ENCODE measurements at places on chromosomes 3 and 15.
A peak's percentile ranks its signal among the peaks of the same experiment; 100 is the strongest.

- DNase-seq: no peak
Measured at GRCh38 chr3:170605490-170605889, 19.6 kb upstream of the SLC7A14 start.

DNA sequence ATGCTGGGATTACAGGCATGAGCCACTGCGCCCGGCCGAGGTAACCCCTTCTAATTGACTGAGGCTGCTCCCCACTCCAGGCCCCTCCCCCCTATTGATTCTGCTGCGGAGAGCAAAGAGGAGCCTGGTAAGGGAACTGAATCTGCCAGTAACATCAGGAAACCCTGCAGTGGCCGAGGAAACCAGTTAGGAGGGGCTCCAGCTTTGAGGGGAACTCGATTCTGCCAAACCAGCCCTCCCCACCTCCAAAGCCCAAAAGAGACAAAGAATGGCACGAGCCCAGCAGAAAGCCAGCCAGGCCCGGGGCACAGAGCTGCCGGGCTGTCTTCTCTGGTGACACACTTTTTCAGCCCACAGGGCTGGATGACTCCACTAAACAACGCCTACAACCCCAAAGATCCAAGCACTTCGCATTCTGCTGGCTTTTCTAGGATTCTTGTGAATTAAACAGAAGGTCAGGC lies 15.0 kb upstream of the ACAD9 start:
- DNase-seq: no peak

GRCh38 chr15:35545316-35545823 lies 595 bp downstream of the DPH6 start:
- DNase-seq: peak; percentile 10

- no peak for DNase-seq
Measured at GRCh38 chr15:68586274-68586961, 7.6 kb downstream of the CORO2B start.

- peak; percentile 76 for DNase-seq
Measured at GRCh38 chr3:33061782-33062181, 35.2 kb downstream of the GLB1 start.

GRCh38 chr15:80099241-80099640 lies 39.8 kb downstream of the ZFAND6 start:
- DNase-seq: no peak

- DNase-seq: no peak
Measured at GRCh38 chr3:121998030-121998580, 23.9 kb downstream of the ILDR1 start.

GRCh38 chr3:194321693-194322640 lies 29.2 kb downstream of the CPN2 start:
- DNase-seq: no peak

DNA sequence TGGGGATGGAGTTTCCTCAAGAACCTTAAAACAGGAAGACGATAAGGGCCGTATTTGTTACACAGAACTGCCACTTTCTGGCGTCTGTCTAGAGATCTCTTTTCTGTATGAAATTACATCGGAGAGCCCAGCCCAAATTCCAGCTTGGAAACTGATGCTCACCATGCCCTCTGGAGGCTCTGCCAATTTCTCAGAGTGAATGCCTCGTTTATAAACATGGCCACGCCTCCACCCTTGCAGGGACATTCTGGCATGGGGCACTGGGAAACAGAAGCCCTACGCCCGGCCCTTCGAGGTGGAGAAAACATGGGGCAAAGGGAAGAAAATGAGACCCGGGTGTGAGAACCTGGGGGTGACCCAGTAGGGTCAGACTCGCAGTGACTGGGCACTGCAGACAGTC lies 53.4 kb upstream of the SEC13 start:
- no peak for DNase-seq

DNA sequence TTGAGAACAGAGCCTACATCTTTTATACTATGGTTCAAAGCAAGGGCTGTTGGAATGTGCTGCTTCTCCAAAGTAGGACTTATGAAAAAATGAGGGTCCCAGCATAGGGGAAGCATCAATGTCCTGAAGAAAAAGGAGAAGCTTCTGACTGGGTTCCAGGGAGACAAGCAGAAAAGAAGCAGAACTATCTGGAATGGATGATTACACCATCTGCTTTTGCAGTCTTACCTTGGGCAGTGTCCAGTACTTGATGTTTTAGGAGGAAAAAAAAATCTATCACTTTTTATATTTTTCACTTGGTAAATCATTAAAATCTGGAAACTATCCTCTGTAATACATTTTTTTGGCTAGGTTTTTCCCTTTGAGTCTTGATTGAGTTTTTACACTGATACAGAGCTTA lies 57.9 kb upstream of the DPH6 start:
- no peak for DNase-seq

DNA sequence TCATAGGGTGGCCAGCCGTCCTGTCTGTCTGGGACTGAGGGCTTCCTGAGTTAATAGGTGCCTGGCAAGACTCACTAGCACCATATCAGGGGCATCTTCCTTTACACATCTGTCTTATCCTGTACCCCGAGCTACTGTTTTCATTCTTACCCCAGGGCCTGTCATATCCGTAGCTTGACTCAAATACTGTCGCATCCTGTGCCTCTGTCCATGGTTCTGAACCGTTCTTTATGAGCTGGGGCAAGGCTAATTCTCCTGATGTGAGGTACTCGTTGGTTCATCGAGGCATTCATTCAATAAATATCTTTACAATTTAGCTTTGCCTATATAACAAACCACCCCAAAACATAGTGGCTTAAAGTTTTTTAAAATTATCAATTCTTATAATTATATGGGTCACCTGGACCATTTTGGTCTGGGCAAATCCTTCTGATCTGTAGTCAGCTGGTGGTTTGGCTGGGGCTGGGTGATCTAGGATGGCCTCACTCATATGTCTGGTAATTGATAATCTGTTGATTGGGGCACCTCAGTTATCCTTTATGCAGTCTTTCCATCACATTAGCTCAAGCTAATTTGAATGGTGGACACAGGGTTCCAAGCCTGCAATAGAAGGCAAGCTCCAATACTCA lies 121.2 kb downstream of the TLE3 start:
- DNase-seq: peak; percentile 25

DNA sequence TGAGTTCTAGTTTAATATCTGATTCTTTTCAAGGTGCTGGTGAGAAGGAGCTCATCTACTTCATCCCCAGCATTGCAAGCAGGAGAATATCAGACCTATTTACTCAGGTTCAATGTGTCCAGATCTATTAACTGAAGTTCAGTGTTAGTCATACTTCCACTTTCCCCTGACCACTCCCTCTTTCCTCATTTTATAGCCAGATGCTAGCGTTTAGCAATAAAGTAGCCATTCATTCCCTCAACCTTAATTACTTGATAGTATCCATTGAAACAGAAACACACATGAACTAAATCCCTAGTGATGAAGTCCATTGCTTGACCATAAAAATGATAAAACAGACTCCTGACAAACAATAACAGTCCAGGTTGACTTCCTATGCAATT lies 60.0 kb downstream of the RPL22L1 start:
- DNase-seq: no peak

DNA sequence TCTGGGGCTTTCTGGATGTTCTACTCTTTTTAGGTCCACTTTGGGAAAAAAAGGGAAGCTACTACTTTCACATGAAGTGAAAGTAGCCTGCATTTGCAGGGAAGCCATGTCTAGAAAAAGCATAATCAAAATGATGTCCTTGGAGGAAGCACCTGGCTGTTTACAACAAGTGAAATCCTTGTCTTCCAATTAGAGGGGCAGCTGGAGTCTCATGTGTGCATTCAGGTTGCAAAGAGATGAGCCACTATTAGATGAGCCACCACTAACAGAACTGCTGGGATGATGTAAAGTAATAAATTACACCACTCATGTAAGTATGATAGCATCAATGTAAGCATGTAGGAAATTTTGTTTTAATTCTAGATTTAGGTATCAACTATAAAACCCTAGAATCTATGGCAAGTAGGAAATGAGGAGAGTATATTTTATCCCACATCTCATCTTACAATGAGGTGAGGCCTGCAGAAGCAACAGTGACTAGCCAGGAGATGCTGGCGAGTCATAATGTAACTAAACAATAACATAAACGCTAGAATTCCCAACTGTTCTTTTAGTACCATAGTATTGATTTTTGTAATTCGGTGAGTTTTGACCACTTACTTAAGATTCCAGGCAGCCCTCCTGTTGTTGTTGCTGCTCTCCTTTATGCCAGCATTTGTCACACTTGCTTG lies 75.9 kb downstream of the TMEM108 start:
- no peak for DNase-seq

GRCh38 chr15:85619992-85620689 lies 174.6 kb downstream of the KLHL25 start:
- no peak for DNase-seq

- no peak for DNase-seq
Measured at GRCh38 chr3:183151086-183151485, 11.4 kb downstream of the LAMP3 start.

GRCh38 chr15:77597804-77598453 lies 34.8 kb downstream of the LINGO1 start:
- no peak for DNase-seq

DNA sequence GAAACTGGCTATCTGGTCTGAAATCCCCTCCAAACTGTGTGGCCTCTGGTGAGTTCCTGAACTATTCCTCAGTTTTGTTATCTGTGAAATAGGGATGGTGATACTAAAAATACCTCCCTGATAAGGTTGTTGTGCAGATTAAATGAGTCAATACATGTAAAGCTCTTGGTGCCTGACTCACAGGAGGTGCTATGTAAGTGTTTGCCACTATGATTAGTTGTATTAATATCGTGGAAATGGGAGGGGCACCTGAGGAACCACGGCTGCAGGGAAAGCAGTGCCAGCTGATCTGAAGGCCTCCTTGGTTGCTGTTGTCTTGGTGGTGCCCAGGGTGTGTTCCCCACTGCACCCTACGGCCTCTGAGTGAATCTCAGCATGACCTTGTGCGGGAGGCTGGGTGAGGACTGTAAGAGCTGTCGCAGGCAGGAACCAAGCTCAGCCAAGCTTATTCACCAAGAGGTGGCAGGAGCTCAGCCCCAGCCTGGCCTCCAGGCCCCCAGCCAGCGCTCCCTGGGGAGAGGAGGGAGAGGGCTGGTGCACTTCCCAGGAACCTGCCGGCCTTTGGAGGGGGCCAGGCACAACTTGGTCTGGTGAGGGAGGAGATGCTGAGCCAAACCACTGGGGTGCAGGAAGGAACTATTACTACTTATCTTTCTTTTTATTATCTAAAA lies 44.8 kb upstream of the CCDC174 start:
- DNase-seq: no peak

DNA sequence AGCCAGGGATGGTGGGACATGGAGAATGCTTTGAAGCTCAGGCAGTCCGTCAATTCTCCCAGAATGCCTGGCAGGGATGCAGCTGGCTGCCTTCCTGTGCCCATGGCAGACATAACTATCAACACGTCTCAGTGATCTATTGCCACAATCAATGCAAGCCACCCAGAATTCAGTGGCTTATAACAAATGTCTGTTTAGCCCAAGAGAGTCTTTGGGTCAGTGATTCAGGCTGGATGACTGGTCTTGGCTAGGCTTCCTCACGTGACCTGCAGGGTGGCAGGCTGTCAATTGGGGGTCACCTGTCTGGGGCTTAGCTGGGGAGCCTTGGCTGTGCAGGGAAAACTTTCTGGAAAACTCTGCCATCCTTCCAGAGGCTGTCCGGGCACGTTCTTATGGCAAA lies 213.1 kb upstream of the LRRFIP2 start:
- DNase-seq: no peak

- DNase-seq: no peak
Measured at GRCh38 chr3:189771842-189772450, 140.8 kb downstream of the TP63 start.

DNA sequence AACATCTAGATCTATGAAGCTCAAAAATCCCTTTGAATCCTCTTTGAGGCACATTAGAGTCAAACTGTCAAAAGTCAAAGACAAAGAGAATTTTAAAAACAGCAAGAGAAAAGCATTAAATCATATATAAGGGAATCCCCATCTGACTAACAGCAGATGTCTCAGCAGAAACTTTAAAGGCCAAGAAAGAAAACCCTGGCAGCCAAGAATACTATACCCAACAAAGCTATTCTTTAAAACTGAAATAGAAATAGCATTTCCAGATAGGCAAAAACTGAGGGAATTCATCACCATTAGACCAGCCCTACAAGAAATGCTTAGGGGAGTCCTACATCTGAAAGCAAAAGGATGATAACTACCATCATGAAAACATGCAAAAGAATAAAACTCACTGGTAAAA lies 211.2 kb upstream of the PDZRN3 start:
- DNase-seq: no peak

- DNase-seq: no peak
Measured at GRCh38 chr15:39444735-39445470, 136.0 kb upstream of the THBS1 start.

DNA sequence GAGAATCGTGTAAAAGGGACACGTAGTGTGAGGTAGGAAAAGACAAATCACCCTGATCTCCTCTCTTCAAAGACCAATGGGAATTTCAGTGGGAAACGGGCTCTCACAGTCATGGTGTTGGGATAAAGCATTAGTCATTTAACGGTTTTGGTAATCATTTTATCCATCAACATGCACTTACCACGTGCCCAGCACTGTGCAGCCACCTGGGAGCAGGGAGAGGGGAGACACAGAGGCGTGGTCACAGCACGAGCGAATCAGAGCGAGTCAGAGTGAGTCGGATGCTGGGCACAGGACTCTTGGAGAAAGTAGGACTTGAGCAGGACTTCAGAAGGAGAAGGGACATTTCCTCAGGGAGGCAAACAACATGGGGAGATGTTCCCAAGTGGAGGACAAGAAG lies 130.8 kb downstream of the MINAR1 start:
- no peak for DNase-seq

DNA sequence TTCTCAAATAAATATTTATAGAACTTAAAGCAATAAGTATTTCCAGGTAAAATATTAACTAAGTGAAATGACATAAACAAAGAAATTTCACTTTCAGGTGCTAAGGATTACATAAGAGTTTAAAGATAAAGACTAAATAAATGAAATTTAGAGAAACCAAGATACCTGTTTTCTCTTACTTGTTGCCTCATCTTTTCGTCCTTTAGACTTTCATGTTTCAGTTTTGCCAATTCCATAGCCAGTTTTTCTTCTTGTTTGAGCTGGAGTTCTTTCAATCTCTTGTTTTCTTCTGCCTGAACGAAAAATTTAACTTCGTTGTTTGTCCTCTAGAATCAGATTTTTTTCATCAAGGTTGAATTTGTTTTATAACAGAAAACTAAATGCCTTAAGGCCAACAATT lies 8.7 kb downstream of the MNS1 start:
- no peak for DNase-seq

DNA sequence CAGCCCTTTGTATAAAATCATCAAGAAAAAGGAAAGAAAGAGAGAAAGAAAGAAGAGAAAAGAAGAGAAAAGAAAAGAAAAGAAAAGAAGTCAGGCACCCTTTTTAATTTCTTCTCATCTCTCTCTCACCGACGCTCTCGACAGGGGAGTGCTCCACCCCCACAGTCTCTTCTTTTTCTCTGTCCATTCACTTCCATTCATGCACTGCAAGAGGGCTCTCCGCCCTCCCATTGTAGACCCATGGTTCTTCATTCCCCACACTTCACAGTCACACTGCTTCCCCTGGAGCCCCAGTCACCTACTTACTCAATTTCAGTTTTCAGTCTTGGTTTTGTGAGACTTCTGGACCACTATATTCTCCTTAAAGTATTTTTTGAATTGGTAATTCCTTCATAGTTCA lies 254.7 kb downstream of the SOX2 start:
- no peak for DNase-seq

- DNase-seq: no peak
Measured at GRCh38 chr3:125107363-125107762, 51.6 kb upstream of the HEG1 start.

Measured in CD4-positive, alpha-beta T cell treated with Interleukin-15 for 4 hours (primary cell).